ENCODE measurements at places on chromosomes 3 and 15.

- DNase-seq = no peak
Measured at GRCh38 chr3:171380711-171381425, 79.3 kb downstream of the TNIK start.

- no peak for DNase-seq
Measured at GRCh38 chr3:47541583-47542108, 28.1 kb upstream of the ELP6 start.

DNA sequence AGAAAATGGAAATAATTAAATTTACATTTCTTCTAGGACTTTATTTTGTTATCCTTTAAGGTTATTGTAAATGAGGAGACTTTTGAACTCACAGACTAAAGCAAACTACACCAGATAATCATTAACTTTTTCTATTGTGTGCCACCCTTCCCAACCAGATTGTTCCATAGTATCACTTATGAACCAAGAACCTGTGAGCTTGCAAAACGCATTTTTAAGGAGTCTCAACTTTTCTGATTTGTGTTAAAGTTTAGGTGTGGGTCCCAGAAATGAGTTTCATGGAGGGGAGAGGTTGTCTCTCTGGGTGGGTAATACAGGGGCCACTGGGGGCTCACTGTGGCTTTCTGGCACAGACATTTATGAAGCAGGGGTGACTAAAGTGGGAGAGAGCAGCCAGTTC is 75.7 kb downstream of the IGF1R start:
- DNase-seq = no peak

GRCh38 chr15:60803059-60803458 is 324.1 kb upstream of the ICE2 start:
- DNase-seq = no peak

DNA sequence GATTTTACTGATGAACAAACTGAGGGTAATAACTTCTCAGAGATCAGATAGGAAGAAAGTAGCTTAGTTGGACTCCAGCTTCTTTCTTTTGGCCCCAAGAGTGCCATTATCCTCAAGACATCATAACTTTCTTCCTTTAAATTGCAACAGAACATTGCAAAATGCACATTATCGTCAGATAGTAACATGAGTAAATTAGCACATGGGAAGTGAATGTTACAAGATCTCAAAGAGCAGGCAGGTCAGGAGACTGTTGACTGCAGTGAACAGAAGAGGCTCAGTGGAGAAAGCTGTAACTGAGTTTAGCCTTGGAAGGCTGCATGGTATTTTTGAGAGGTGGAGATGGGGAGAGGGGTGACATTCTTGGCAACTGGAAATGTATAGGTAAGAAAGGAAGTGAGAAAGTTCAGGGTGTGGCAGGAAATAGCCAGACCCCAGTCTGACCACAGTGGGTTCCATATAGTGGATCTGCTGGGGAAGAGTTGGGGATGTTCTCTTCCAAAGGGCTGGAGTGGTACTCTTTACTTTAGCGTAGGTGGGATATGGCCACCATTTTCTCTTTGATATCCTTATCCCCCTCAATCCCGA is 307.7 kb downstream of the RPLP1 start:
- DNase-seq = no peak

- DNase-seq = no peak
Measured at GRCh38 chr3:114178770-114179368, at the start of gene DRD3. DRD3 (minus strand) TSS chr3:114179052; CDS start chr3:114171992, 7,060 bp downstream.

- no peak for DNase-seq
Measured at GRCh38 chr15:31834654-31835053, 195.7 kb upstream of the CHRNA7 start.

DNA sequence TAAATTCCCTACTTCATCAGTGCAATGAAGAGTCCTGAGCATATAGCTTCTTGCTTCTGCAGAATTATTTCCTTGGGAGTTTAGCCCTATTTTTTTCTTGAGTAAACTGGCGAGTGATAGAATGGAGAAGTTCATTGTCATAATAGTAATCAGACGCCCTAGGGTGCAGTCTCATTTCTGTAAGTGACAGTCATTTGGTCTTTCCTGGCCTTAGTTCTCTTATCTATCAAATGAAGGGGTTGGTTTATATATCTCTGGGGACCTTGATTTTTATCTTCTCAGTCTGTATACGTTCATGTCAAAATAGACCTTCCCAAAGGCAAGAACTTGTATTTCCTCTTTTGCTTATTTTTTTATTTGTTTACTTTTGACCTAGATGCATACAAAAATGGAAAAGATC is 9.9 kb upstream of the ALPK3 start:
- no peak for DNase-seq

DNA sequence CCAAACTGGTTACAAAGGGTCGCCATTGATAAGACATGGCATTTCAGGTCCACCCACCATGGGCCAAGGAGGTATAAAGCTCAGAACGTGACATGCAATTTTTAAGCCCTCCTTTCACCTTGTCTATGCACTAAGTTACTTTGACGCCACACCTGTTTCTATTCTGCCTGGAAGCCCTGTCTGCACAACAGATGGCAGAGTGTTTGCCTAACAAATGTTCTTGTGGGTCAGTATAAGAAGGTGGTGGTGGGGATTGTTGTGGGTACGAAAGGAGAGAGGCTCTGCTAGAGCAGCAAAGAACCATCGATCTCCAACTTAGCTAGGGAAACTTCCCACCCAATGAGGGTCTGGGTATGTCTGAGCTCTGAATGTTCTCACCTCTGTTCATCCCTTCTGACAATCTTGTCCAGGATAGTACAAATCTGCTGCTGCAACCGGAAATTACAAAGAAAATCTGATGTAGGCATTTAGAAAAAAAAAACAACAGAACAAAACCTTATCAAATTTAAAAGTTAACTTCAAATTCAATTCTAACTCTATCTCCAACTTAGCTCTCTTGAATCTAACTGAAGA is 945.0 kb upstream of the CFAP20DC start:
- no peak for DNase-seq

DNA sequence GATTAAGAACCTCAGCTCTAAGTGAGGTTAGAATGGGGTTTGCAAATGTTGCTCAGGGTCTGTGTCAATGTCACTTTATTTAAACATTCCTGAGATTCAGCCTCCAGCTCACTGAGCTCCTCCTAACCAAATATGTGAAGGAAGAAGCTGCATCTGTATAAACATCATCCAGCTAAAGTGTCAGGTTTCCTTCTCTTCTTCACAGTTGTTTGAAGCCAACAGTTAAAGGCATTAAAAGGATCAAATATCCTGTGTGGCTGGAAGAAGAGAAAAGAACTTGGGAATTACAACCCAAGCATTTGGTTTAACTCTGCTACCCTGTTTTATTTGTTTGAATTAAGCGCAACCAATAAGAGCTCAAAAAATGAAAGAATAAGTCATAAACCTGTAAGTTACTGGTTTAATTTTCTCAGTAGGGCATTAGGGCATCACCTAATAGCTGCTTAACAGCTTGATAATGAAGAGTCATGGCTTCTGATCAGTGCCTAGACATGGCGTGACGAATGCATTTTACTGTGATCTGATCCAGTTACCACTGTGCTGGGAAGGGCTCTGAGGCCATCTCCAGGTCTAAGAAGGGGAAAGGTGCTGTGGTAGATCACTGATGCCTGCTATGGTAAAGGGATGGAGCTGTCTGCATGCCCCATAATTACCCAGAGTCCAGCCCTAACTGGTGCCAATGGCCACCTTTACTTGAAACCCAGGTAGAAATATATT is 165.7 kb upstream of the TSC22D2 start:
- no peak for DNase-seq

DNA sequence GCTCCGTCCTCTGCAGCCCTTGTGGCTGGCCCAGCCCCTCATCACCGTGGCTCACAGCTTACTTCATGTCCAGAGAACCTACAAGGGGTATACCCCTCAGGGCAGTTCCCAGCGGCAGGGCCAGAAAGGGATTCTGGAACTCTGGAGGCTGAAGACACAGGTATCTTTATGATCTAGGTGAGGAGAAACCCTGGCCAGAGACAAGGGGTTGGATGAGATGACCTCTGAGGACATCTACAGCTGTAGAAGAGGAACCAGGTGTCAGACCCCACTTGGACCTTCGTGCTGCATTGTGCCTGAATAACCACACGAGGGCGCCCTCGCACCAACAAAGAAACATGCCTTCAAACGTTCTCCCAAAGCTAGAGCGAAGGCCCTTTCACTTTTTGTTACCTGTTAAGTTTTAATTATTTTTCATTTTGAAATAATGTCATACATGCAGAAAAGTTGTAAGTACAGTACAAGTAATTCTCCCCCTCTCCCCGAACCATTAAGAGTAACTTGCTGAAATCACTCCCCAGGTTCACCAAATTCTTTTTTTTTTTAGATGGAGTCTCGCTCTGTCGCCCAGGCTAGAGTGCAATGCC is 118.7 kb upstream of the SMAD3 start:
- DNase-seq = peak; percentile 75

DNA sequence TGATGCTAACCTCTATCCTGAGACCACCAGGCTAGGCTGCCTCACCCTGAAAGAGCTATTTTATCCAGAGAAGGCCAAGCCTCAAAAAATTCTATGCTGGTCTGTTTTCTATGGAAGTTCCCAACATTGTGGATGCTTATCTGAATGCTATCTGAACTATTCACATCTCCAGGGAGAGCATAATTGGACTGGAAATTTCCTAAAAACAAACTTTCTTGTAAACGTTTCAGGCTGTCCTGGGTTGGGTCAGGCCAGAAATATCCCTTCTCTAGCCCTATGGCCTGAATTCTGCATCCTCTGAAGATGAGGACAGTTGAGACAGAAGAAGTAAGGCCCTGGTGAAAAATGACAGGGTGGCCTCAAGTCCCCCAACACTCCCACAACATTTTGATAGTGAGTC is 706.4 kb upstream of the NR2F2 start:
- DNase-seq = no peak

DNA sequence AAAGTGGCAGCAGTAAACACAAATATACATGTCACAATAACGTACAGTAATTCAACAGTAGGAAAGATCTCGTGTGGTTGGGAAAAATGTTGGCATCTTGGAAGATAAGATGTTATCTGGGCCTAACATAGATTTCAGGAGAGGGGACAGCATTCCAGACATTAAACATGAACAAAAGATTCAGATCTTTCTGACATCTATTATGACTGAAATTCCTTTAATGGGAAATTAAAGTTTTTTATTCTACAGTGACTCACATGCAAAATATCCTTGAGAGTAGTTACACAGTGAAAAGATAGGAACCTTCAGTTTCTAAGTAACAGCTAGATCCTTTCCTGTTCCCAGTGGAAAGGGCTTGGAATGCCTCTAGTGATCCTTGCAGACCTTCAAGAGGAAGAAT is 9.2 kb downstream of the NDUFB5 start:
- peak; percentile 67 for DNase-seq

All from hepatic stellate cell (primary cell).